ENCODE measurements at places on chromosomes 5 and 9.

DNA sequence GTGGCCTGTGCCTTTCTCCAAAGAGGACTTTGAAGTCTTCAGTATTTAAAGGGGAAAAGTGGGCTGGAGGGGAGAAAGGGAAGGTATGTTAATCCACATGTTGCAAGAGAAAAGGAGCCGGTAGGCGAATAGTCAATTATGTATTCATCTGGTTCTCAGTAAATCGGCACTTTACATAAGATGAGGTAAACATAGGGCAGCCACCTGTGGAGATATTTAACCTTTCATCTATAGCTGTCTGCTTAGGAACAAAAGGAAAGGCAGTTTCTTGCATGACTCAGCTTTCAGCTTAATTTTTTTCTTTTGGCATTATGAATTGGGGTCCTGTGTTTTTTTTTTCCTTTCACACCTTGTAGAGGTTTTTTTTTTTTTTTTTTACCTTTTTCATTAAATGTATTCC lies 42.2 kb downstream of the FGD3 start:
- no peak for DNase-seq

DNA sequence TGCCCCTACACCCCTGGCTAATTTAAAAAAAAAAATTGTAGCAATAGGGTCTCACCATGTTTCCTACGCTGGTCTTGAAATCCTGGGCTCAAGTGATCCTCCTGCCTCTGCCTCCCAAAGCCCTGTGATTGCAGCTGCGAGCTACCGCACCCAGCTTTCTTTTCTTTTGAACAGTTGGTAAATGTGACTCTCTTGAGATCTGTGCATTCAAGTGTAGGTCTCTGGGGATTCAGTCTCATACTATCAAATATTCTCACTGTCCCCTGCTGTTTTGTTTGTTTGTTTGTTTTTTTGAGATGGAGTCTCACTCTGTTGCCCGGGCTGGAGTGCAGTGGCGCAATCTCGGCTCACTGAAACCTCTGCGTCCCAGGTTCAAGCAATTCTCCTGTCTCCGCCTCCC lies 42.3 kb upstream of the CXXC5 start:
- DNase-seq = no peak

GRCh38 chr5:142644127-142644526 lies 41.8 kb downstream of the FGF1 start:
- DNase-seq = no peak

- no peak for DNase-seq
Observed at GRCh38 chr5:180156141-180156540, 52.9 kb downstream of the RASGEF1C start.

DNA sequence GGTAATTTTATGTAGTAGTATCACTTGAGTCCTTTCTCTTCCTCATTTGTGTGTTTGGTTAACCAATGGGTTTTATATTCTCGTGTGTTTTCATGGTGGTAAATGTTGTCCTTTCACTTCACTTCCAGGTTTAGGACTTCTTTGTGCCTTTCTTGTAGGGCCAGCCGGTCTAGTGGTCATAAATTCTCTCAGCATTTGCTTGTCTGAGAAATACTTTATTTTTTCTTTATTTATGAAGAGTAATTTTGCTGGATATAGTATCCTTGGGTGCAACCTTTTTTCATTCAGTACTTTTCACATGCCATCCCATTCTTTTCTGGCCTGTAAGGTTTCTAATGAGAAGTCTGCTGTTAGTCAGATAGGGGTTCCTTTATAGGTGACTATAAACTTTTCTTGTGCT lies 107.1 kb downstream of the GNA14 start:
- DNase-seq = no peak

DNA sequence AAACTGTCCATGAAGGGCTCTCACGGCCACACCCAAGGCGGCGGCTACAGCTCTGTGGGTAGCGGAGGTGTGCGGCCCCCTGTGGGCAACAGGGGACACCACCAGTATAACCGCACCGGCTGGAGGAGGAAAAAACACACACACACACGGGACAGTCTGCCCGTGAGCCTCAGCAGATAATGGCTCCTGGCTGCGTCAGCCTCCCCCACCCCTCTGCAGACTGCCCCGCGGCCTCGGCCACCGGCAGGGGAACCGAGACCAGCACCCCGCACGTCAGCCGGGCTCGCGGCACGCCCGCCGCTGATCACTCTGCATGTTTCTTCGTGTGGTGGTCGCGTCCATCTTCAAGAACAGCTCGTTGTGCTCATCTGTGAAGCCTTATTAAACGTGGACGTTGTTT lies 41.5 kb downstream of the TENT4A start:
- no peak for DNase-seq

- no peak for DNase-seq
Observed at GRCh38 chr9:89564346-89564878, 40.4 kb upstream of the GADD45G start.

DNA sequence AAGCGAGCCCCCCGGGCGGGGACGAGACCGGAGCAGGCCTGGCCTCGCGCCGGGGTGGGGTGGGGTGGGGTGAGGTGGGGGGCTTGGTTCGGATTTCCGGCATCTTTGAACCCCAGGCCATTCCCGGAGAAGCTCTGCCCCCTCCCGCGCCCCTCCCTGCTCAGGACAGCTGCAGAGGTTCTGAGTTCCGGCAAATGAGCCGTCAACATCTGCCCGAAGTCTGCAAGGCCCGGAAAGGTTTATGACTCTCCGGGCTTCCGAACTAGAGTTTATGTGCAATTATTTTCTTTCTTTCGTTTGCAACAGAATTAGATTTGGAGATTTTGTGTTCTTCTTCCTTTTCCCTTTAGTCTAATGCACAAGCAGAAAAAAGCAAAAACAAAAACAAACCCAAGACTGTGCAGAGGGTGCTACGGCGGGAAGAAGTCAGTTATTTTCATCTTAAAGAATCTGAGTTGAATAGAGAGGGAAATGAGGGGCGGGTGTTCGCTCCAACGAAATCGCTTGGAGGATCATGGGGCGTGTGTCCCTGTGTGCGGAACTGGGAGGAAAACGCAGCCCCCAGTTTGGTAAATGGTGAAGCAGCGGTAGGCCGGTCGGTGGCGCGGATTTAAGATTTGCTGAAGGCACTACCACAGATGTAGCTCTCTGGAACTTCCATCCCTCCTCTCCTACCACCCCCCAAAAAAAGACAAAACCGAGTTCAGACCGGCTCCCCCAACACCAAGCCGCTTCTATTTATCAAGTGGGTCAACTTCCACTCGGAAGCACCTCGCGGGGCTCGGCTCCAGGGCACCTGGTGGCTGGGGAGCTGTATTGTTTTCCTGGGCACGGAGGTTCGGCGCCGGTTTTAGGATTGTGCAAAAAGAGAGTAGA lies 4.8 kb downstream of the LHX2 start:
- no peak for DNase-seq

DNA sequence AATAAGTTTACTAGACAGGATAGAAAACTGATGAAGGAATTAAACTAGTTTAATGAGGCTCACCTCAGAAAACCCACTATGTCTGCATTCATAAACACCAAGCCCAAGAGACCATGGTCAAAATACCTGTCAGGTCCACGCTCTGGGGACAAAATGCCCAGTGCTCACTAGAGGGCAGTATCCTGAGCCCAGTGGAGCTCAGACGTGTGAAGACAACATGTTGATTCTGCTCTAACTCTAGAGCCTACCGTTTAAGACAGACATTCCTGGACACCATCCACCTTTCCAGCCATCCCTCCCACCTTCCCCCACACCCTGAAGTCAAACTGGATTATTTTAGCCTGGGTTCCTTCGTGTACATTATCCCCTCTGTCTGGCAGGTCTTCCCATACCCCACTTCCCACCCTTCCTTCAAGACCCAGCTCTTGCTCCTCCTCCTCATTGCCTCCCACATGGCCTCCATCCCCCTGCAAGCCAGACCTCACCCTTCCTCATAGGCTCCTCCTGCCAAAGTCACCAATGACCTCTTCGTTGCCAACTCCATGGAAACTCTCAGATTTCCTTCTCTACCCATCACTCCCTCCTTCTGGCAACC lies 142.3 kb upstream of the FSTL4 start:
- DNase-seq = no peak

GRCh38 chr9:32841314-32841713 lies 58.0 kb downstream of the TMEM215 start:
- DNase-seq = no peak

- DNase-seq = no peak
Observed at GRCh38 chr5:3862906-3863305, 267.3 kb downstream of the IRX1 start.

Data from esophagus squamous epithelium (tissue), 5 donors.